ENCODE measurements at places on chromosomes 3 and 15.
A peak's percentile ranks its signal among the peaks of the same experiment; 100 is the strongest.

- no peak for DNase-seq
Measured at GRCh38 chr3:128383316-128384235, 83.1 kb downstream of the DNAJB8 start.

DNA sequence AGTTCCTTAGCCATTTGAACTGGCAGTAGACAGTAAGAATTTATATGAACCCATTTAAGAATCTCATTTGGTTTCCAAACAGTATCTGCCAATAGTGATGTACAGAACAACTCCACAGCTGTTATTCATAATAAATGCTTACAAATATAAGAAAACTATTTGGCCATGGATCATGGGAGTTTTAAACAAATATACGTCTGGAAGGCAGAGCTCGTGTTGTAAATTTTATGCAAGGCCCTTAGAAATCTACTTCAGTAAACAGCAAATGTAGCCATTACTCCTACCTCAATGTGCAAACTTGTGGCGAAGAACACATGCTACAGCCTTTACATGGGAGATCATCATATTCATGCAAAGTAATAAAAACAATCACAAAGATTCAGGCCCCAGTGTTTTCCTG, 65.3 kb upstream of the NANOGP8 start:
- no peak for DNase-seq

DNA sequence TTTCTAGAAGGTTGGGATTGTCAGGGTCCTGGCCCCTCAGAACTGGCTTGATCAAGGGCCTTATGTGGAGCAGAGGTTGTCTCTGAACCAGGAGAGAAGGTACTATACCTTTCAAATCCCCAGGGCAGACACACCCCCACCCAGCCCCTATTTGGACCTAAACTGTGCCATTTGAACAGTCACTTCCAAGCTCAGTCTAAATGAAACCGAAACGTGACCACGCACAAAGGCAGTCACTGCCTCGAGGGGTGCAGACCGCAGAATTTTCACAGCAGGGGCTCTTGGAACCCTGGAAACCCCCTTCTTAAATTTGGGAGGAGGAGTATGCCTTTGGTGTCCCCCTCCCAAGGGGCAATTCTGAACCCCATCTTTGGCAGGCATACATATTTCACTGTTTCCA, 53.7 kb downstream of the GRIP2 start:
- no peak for DNase-seq

- DNase-seq = no peak
Measured at GRCh38 chr15:92092289-92093105, 239.0 kb downstream of the SLCO3A1 start.

DNA sequence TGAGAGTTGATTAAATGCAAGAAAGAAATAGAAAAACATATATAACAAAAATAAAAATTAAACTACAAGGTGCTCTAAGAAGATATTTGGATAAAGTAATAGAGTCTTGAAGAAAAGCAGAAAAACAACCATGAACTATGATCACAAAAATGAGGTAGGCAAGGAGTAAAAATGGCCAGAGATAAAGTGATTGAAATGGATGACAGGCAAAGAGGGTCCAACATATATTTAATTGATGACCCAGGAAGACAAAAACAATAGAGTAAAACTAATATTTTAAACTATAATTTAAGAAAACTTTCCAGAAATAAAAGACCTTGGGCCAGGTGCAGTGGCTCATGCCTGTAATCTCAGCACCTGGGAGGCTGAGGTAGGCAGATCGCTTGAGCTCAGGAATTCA, 22.1 kb upstream of the WDR49 start:
- no peak for DNase-seq

- DNase-seq = no peak
Measured at GRCh38 chr3:107238787-107239186, 138.5 kb upstream of the CCDC54 start.

- DNase-seq = no peak
Measured at GRCh38 chr3:116476691-116477090, 31.4 kb upstream of the LSAMP start.

GRCh38 chr15:66883284-66883911, 181.4 kb downstream of the SMAD6 start:
- DNase-seq = no peak

DNA sequence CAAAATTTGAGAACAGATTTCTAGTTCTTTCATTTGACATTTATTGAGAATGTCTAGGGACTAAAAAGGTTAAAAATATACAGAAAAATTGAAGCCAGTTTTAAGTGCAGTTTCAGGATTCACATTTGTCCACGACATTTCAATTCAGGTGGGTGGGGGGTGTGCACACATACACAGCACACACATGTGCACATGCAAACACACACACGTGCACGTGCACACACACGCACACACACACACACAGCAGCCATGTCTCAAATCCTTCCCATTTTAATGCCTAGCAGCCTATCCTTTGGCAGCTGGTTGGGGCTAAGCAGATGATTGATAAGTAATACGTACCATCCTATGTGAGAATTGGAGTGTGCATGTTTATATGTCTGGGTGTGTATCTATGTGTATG, 238.3 kb upstream of the TRIM42 start:
- DNase-seq = no peak

- no peak for DNase-seq
Measured at GRCh38 chr3:63429905-63430304, 151.8 kb downstream of the SYNPR start.

DNA sequence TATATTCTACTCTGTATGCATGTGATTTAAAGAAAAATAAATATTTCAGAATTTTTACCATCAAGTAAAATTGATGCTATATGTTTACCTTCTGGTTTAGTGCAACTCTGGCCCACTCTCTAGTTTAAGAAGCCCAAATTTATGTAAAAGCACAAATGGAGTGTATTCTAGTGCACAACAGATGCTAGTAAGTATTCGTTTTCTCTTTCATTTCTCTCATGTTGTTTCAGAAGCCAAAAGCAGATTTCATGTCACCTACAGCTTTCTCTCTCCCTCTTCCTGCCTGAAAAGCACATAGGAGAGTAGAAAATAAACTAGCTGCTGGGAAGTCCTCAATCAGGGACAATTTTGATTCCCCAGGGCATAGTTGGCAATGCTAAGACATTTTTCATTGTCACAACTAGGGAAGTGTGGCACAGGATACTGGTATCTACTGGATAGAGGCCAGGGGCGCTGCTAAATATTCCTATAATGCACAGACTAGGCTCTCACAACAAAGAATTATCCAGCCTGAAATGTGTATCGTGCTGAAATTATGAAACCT, 147.4 kb upstream of the ARHGEF26 start:
- no peak for DNase-seq

DNA sequence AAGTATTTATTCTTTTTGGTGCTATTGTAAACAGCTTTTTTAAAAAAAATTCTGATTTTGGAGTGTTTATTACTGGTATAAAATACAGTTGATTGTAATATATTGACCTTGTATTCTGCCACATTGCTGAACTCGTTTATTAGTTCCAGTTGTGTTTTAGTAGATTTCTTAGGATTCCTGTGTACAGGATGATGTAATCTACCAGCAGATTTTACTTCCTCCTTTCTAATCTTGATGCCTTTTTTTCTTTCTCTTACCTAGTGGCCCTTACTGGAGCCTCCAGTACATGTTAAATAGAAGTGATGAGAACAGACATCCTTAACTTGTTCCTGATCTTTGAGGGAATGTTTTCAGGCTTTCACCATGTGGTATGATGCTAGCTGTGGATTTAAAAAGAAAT, 70.4 kb upstream of the KY start:
- no peak for DNase-seq

DNA sequence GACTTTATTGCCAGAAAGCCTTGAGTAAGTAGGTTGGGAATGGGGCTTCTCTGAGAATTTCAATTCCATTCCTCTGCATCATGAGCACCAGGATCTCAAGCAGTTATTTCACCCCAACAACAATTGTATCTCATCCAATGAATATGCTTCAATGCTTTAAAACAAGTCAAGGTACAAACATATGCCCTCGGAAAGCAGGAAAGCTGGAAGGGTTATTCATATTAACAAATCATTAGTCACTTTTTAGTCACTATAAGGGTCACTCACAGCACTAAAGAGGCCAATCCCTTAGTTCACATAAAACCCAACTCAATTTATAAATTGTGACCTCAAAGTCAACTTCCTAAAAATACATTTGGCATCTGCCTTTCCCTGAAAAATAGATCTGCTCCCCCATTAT, 16.2 kb downstream of the MB21D2 start:
- no peak for DNase-seq

GRCh38 chr15:88139936-88140335, 116.6 kb downstream of the NTRK3 start:
- no peak for DNase-seq

DNA sequence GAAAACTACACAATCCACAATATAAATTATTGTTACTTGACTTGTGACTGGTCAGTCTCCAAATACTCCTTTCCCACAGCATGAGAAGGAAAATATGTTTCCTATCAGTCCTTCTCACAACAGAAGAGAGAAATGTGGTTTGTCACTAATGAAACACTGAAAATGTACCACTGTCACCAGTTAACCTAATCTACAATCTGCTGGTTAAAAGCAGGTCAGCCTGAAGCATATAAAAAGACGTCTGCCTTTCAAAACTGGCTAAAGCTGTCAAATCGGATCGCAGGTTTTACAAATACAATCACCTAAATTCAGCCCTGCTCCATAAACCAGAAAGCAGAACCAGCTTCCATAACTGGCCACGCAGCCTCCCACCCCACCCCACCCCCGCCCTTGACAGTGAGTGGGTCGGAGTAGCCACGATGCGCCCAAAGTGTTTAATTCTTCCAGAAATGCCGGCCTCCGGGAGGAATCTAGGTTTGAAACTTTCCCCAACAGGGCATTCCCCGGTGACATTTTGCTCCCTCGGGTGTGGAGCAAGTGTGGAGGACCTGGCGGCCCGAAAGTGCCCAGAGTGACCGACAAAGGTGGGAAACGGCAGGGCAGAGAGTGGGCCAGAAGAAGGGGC, 682 bp downstream of the ETFA start:
- DNase-seq = peak; percentile 10

GRCh38 chr3:132867956-132868355, 145.7 kb upstream of the NPHP3 start:
- DNase-seq = no peak

DNA sequence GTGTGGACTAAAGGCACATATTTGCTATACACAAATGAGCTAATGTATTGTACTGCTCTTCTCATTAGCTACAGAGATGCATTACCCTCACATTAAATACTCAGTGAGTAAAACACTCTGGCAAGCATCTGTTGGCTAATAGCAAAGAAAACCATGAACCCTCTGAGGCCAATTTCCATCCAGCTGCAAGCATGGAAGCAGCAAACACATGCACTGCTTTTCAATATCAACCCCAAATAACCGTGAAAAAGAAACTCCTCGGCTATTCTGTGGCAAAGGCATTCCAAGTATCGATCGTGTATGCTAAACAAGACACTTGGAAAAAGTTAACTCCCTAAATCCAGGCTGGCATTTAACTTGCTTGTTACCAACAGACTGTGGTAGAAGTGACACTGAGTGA, 67.0 kb downstream of the PEAK1 start:
- DNase-seq = no peak

DNA sequence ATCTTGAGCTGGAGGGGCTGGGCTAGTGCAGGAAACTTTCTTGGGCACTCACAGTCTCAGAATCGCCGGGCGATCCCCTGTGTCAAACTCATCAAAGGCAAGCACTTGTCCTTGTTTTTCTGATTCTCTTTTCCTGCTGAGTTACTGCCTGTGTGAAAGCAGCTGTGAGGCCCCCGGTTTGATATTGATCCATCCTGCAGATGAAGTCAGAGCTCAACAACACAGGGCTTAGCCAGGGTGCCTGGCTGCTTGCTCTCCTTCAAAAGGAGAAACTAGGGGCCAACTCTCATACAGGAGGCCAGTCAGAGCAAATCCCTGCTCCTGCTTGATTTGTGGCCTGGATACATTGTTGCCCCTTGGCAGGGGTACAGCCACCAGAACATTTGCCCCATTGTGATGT, 22.9 kb downstream of the CLSTN2 start:
- DNase-seq = no peak

GRCh38 chr15:77039848-77040247, 31.1 kb downstream of the TSPAN3 start:
- no peak for DNase-seq

- peak; percentile 31 for DNase-seq
Measured at GRCh38 chr3:42012383-42012934, 50.6 kb upstream of the ULK4 start.

DNA sequence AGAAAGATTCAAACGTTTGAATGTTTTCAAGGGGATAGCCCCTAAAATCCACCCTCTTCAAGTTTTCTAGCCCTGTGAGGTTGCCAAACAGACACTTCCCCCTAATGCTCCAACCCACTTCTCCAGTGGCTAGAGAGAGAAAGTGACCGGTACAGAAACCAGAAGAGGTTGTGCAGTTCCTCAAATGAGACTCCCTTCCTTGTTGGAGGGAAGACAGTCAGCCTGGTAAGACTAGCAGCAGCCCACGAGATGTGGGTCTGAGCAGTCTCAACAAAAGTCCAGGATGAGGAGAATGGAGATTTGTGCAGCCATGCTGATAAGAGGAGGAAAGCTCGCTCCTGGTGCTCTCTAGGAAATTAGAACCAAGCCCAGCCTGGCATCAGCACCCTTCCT, 222.8 kb upstream of the TPRG1 start:
- no peak for DNase-seq

- no peak for DNase-seq
Measured at GRCh38 chr3:106765342-106765741, 611.9 kb upstream of the CCDC54 start.

- DNase-seq = no peak
Measured at GRCh38 chr15:67358812-67359211, 104.2 kb downstream of the IQCH start.

- DNase-seq = peak; percentile 29
Measured at GRCh38 chr3:158434412-158435038, 136.5 kb upstream of the MLF1 start.

- DNase-seq = no peak
Measured at GRCh38 chr15:64523240-64523639, 62.9 kb downstream of the ZNF609 start.

- no peak for DNase-seq
Measured at GRCh38 chr15:57573151-57573550, 18.6 kb upstream of the MYZAP start.

DNA sequence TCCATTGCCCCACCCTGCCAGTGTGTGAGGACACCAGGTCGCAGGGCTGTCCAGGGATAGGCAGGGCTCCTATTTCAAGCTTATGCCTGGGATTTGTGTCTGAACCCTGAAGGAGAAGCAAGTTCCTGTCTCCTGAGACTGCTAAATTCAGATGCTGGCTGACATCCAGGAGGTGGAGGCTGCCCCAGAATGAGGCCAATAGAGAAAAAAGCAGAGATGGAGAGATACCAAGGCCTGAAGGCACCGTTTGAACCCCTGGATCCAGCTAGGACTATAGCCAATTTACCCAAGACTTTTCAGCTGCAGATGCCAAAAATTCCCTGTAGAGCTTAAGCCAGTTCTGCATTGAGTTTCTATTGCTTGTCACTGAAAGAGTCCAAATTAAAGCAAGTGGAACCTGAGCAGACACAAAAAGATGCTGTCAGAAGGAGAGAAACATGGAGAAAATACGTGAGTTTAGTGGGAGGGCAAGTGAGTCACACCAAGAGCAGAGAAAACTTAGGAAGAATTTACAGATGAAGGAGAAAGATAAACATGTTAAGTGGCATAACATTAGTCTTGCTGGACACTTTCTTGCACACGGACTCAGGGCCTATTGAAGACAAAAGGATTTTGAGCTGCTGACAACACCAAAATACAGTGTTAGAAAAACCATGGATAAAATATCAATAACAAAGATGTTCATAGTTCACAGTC, 148.6 kb downstream of the CNTN3 start:
- no peak for DNase-seq
